NCI-H69 (cell line): ENCODE measurements at places on chromosomes 2 and 18.

DNA sequence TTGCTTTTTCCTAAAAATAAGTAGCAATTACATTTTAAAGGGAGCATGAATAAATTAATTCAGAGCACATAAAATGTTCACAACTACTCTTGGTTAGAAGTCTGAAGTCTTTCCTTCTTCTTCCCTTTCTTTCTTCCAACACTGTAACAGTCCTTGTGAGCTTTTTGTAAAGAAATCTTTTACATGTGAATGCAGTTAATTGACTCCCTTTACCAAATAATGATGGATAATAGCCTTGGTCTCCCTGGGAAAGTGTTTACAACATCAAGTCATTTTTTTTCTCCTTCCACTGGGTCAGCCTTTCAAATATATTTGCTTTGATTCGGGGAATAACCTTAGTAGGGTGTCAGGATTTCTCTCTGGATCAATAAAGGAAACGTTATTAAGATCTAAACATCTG is 39.1 kb downstream of the CALCRL start:
- no peak for DNase-seq

DNA sequence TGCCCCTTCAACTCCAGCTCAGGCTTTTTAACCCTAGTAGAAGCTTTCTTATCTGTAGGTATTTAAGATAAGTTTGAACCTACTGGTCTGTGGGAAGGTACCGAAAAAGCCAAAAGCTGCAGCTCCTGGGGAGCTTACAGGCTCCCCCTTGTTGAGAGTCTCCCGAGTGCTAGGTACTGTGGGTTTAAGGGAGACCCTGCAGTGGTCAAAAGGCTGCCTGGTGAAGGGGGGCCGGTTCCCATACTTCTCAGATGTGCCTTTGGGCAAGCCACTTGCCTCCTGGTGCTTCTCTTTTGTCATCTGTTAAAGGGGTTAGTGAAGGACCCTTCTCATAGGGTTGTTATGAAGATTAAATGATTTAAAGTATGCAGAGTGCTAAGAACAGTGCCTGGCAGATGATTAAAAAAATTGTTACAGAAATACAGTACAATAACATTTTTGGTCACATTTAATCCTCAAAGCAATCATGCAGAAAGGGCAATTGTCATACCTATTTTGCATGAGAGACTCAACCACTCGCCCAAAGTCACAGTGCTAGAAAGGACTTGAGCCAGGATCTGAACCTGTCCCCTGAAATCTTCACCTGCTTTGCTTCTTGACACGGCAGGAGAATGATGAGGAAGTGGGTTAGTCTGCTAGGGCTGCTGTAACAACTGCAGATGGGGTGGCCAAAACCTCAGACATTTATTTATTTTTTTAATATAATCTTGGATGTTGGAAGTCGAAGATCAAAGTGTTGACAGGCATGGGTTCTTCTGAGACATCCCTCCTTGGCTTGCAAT is 62.5 kb downstream of the NEDD4L start:
- no peak for DNase-seq

DNA sequence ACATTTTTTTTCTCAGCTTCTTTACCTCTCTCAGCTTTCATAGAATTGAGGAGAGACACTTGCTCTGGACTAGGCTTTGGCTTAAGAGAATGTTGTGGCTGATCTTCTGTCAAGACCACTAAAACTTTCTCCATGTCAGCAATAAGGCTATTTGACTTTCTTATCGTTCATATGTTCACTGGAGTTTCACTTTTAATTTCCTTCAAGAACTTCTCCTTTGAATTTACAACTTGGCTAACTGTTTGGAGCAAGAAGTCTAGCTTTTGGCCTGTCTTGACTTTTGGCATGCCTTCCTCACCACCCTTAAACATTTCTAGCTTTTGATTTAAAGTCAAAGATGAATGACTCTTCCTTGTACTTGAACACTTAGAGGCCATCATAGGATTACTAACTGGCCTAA is 104.4 kb upstream of the SLC39A10 start:
- DNase-seq = no peak

DNA sequence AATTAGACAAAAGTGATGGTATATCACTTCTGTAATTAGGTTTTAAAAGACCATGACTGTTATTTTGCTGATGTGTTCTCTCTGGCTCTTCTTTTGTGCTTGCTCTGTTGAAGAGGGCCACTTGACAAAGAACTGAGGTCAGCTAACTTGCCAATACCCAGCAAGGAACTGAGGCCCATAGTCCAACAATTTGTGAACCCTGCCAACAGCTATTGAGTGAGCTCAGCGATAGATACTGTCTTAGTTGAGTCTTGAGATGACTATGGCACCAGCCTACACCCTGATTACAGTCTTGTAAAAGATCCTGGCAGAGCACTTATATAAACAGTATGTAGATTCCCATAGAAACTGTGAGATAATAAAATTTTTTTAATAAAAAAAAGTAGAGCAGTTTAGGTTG is 103.0 kb downstream of the BMPR2 start:
- no peak for DNase-seq

DNA sequence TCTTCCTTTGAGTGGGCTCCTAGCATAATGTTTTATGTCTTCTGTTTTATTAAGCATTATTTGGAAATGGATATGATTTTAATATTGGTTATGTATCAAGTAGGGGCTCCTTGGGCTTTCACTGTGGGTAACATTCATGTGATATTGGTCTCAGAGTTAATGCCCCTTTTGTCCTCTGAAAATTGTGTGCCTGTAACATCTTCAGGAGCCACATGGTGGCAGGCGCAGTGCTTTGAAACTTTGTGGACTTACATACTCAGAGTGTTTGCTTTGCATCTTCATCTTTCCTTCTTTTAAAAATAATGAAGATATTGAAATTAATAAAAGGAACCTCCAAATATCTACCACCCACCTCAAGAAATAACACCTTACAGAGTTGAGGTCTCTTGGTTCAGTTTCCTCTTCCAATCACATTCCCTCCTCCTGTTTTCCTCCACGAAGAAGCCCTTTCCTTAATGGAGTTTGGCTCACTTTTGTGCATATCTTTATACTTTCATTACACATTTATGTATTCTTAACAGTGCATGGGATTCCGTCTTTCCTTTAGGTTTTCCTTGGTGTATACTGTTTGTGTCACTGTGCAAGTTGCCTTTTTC is 73.5 kb downstream of the LIMS1 start:
- peak; percentile 71 for DNase-seq

DNA sequence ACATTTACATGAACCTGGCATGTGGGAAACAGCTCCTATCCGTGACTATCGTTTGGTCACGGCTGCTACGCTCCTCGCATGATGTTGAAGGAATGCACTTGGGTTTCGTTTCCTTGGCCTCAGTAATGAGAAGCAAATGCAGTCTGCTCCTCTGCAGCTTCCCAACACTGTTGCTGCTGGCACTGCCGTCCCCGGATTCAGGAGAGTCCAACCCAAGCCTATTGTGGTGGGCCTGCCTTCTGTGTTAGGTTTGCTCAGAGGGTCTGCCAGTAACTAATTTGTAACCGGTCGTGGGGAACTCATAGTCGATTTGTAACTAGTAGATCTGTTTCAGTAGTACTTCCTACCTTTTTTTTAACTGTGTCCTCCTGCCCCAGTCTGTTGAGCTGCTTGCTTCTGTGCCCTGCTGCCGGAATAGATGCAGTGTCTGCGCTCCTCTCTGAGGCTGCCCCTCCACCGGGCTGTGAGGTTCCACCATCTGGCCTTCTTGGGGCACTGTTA is 58.4 kb downstream of the WDSUB1 start:
- no peak for DNase-seq

DNA sequence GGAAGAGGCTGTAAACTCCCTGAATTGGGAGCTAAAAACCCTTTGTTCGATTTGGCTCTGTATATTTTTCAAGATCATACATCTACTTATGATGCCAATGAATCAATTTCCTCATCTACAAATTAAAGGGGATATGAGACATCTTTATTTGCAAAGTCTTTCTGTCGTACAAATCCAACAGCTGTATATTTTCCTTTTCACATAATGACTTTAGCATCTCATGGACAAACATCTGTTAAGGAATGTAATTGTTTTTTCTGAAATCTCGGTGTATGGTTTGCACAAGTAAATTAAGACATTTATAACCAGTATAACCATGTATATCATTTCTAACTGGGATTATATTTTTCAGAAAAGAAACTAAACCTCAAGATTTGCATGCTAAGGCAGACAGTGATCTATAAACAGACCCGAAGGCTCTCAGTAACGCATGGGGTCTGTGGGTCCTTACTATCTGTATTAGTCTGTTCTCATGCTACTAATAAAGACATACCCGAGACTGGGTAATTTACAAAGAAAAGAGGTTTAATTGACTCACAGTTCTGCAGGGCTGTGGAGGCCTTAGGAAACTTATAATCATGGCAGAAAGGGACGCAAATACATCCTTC is 130.8 kb downstream of the SLC8A1 start:
- no peak for DNase-seq

- DNase-seq = no peak
Observed at GRCh38 chr2:109447776-109448175, 166.0 kb downstream of the SEPTIN10 start.

GRCh38 chr2:151946250-151946884 is 118.1 kb upstream of the ARL5A start:
- DNase-seq = no peak

- peak; percentile 80 for DNase-seq
Observed at GRCh38 chr2:149399934-149400615, 69.7 kb downstream of the LYPD6 start.

GRCh38 chr18:10343778-10344177 is 110.7 kb upstream of the APCDD1 start:
- DNase-seq = no peak

DNA sequence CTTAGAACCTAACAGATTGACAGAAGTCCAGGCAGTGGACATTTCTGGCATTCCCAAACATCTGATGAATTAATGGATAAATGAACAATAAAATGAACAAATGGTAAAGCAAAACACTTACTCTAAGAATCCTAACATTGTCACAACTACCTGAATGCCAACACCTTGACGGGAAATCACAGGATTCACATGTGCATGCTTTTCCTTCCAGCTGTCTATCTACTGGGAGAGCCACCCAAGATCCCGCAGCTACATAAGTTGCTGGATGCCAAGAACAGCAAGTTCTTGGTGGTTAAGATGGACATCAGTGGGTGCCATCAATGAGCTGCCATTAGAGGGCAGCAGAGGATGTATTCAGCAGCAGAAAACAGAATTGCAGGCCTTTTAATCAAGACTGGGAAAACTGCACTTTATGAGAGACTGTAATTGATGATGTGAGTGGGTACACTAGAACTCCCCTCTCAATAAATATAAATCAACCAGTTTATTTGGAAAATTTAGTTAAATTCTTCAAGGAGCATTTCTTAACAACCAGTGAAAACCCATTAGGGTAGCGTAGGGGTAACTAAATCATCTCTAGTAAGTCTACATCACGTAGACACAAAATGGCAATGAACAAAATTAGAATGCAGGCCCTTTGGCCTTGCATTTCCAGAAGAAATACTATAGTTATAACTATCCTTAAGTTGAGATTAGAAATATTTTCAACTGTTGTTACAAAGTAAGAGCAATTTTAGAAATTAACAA is 45.6 kb downstream of the SESTD1 start:
- peak; percentile 73 for DNase-seq

DNA sequence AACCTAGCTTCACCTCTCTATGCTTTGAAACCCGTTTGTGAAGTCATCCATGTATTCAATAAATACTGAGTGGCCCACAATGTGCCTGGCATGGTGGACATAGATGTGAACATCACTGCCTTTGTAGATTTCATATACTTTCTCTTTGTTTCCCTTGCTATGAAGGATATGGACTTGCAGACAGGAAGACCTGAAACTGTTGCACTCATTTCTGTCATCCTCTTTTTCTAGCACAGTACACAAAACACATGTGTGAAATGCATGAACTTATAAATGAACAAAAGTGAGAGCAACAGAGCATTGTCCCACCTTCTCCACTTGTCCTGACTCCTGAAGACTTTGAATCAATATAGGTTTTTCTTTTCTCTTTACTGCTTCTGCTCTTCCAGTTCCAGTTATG is 249.4 kb upstream of the LINC00305 start:
- no peak for DNase-seq

DNA sequence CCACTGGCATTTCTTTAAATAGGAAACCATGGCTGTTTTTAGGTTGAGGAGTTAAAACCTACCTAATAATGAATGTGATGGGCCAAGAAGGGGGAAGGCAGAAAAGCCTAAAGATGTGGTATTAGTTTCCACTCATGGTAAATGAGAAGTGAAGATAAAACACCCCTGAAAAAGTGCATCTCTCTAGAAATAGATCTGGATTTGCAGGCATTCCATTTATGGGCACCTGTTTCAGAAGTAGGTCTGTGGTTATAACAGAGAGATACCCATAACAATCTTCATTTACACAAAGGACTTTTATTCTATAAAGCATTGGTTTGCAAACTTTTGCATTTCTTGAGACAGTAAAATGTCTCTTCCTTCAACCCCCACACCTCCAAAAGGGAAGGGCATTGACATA is 62.1 kb downstream of the PRKCE start:
- no peak for DNase-seq

DNA sequence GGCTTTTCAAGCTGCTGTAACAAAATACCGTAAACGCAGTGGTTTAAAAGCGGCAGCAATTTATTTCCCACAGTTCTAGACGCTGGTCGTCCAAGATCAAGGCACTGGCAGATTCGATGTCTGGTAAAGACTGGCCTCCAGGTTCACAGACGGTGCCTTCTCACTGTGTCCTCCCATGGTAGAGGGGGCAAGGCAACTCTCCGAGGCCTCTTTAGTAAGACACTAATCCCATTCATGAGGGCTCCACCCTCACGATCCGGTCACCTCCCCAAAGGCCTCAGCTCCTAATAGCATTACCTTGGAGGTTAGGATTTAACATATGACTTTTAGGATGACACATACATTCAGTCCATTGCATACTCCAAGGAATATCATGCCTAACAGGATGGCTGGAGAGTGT is 117.2 kb downstream of the SH3RF3 start:
- no peak for DNase-seq

GRCh38 chr2:129252781-129253460 is 726.5 kb upstream of the RAB6C start:
- no peak for DNase-seq

GRCh38 chr2:124261456-124261855 is 236.4 kb downstream of the CNTNAP5 start:
- no peak for DNase-seq

- peak; percentile 55 for DNase-seq
Observed at GRCh38 chr2:28751956-28752630, 463 bp downstream of the PPP1CB start.

DNA sequence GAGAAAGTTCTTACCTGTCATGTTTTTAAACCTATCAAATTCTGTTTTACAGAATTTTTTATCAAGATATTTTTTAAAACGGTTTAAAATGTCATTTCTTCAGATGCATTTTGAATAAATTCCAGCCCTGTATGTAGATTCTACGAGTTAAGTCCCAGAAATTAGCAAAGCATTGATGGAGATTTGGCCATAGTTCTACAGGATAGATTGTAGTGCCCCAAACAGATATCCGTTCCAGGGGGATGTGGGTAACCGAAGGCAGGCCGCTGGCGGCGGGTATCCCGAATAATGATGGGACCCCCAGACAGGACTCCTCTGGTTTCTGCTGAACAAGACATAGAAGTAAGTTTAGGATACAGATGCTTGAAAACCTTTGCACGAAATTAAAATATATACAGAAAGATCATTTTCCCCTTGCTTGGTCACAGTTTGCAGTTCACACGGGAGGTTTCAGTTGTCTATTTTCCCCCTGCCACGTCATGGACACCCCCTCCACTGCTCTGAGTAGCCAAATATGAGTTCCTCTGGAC is 755 bp downstream of the NOL4 start:
- peak; percentile 79 for DNase-seq

- no peak for DNase-seq
Observed at GRCh38 chr18:43950062-43950461, 672.8 kb upstream of the SYT4 start.

- DNase-seq = no peak
Observed at GRCh38 chr2:241964133-241964532, 94.6 kb downstream of the RTP5 start.
